Sciatic nerve (tissue), 2 donors: ENCODE measurements at places on chromosomes 7 and 10. TPM values are rescaled to one million over a fixed set of nuclear protein-coding genes. Genes with fewer than 3 reads are reported as not detected.

COBL gene
- 17.0 TPM for total RNA-seq

ZNF467 gene
- 10.1 TPM for total RNA-seq

DNA sequence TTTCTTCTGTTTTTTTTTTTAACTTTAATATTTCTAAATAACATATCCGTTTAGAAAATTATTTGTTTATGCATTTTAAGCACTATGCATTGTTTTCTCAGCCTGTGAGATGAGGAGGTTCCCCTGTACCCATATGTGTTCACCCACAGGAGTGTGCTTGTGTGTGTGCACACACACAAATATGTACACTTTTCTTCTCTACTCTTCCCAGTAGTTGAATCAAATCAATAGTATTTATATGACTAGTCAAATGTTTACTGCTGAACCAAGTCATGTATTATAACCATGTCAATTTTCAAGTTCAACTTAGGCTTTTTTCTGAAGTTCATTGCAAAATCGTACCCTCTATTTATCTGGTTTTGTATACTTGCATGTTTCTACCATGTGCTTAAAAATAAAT lies 37.3 kb downstream of the HDAC9 start:
- no peak for DNase-seq

- DNase-seq: no peak
Measured at GRCh38 chr7:16446508-16446907, 19.0 kb downstream of the SOSTDC1 start.
